CD4-positive, alpha-beta T cell treated with Interleukin-21 for 1 hour (primary cell): ENCODE measurements at places on chromosomes 3 and 15.

- DNase-seq: no peak
These were observed 47.1 kb upstream of the ANKRD28 start for GRCh38 chr3:15844889-15845288.

- DNase-seq: no peak
These were observed 85.3 kb upstream of the SLC6A1 start for GRCh38 chr3:10907262-10907661.

- DNase-seq: no peak
These were observed 81.5 kb downstream of the CHST2 start for GRCh38 chr3:143201045-143201444.

GRCh38 chr3:30097022-30097650 lies 509.3 kb upstream of the TGFBR2 start:
- no peak for DNase-seq

DNA sequence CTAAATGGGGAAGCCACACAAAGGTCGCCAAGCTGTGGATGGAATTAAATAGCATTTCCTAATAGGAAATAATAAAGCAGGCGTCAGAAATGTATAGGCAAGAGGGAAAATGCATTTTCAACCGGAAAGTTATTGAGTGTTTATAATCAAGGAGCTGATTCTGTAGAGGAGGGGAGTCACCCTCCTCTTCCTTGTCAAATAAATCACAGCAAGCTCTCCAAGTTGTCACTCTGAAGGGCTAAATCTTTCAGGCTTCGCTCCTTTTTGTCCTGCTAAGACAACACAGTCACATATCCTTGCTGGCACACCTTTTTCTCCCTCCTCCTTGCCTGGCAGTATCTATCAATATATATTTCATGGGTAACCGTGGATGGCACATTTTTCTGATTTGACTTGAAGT lies 338.4 kb downstream of the SATB1 start:
- no peak for DNase-seq

DNA sequence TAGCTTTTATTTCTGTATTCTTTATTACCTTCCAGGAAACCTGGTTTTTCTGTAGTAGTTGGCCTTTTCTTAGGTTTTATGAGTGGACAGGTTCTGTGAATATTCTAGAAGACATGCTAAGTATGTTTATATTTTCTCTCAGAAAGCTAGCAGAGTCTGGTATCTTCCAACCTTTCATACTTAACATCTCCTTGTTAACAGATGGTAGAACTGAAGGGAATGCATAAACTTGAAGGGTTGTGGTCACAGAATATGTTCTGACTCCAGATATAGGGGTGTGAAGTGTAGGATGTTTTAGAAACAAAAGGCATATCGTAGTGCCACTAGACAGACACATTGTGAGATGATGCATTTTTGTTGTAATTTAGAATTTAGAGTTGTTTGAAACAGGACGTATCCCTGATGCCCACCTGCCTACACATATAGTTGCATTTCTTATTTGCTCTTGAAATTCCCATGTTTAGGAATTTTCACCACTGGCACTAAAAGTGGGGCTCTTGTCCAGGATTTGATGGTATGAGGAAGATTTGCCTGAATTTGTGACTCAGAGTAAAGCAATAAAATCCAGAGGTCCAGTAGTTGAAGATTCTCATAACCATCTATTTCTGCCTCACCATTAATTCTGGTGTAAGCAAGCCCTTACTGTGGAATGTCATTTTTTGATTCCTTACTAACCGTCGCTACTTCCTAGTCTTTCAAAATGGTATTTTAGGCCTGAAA lies 274.5 kb downstream of the FEZF2 start:
- no peak for DNase-seq

DNA sequence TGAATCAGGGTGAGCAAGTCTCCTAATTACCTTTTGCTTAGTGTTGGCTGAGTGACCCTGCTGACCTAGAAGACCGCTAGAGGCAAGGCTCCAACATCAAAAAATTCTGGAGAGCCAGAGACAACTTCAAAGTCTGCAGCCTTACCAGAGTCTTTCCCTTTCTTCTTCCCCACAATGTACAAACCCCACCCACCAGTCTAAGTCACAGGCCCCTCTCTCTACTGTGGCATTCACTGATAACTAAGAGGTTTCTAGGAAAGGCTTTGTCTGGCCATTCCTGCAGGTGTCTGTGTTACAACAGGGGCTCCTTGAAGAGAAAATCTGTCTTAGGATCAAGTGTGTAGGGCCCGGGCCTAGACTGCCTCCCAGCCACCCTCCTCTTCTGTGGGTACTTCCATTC lies 525 bp downstream of the MYH15 start:
- no peak for DNase-seq

GRCh38 chr3:133694288-133695268 lies 32.8 kb upstream of the TOPBP1 start:
- DNase-seq: no peak

- DNase-seq: no peak
These were observed 199.4 kb upstream of the TTC14 start for GRCh38 chr3:180402471-180403073.

DNA sequence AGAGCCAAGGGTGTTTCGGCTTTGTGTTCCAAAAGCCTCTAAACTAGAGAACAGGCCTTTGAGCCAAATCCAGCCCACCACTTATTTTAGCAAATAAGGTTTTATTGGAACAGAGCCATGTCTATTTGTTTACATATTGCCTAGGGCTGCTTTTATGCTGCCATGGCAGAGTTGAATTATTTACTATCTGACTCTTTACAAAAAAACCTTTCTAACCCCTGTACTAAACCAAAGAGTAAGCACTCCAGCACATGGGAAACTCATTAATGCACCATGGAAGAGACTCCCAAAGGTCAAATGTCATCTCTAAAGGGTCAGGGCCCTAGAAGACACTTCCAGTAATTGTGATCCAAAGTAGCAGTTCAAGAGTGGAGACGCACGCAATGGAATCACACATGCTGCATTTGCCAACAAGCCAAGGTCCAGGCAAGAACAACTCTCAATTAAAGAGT lies 22.3 kb downstream of the OSBPL10 start:
- no peak for DNase-seq

DNA sequence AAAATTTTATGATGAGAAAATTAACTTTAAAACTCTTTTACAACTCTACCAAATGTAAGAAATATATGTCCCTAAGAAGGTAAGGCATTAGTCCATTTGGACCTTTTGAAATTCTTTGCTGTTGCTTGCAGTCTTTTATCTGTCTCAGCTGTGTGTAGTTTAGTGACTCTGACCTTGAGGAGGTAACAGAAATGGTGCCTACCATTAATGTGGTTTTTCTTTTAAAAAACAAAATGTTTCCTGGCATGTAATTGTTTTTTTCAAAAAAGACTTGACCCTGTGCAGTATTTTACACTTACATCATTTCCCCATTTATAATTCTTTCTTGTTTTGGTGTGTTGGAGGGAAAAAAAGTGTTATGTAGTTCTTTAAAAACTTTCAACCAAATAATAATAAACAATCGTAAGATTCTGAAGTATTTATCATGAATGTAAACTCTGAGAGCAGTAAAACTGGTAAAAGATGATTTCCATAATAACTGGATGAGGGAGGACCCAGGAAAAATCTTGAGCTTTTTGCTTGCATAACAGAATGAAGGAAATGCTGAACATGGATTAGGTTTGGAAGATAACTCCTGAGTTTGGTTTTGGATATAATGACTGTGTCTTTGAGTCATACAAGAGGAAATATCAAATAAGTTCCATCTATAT lies 225.1 kb downstream of the CHST2 start:
- no peak for DNase-seq

GRCh38 chr15:53133255-53133850 lies 343.2 kb upstream of the ONECUT1 start:
- no peak for DNase-seq

GRCh38 chr3:72448375-72448823 lies 399.8 kb downstream of the SHQ1 start:
- DNase-seq: no peak
